Stimulated activated CD8-positive, alpha-beta memory T cell treated with anti-CD3 and anti-CD28 coated beads, Interleukin-15, amount 100 ng/mL, for 4 hours (primary cell): ENCODE measurements at places on chromosomes 6 and 20.

DNA sequence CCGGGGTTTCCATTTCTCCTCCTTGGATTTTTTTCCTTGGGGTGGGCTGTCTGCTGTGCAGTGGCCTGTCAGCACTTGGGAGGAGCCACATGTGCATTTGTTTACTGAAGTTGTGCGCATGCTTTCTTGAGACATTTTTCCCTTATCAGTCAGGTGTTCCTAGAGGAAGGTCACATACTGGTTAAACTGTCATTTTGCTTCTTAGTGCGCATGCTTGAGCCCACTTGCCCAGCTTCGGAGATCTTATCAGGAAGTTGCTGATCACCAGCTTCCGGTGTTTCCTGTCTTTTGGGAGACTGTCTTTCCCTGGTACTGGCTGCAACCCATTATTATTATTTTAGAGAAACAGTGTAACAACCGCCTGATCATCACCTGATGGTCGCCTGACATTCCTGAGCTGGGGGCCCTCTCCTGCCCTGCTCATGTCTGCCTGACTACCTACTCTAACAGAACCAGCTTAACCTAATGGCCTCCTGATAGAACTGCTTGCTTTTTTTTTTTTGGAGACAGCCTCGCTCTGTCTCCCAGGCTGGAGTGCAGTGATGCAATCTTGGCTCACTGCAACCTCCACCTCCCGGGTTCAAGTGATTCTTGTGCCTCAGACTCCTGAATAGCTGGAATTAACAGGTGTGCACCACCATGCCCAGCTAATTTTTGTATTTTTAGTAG lies 378 bp upstream of the ERVFRD-1 start:
- DNase-seq, result no peak

DNA sequence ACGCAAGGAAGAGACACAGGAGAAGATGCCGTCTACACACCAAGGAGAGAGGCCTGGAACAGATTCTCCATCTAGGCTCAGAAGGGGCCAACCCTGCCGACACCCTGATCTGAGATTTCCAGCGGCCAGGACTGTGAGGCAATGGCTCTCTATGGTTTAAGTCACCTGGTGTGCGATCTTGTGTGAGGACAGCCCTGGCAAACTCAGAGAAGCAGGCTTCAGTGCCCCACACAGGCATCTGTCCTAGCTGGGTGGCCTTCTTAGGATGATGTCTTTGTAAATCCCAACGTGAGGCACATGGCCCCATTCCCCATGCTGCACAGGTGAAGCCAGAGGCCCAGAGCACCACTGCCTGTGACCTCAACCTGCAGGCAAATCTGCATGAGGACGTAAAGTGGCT lies 87.6 kb upstream of the FRMD1 start:
- no peak for DNase-seq

DNA sequence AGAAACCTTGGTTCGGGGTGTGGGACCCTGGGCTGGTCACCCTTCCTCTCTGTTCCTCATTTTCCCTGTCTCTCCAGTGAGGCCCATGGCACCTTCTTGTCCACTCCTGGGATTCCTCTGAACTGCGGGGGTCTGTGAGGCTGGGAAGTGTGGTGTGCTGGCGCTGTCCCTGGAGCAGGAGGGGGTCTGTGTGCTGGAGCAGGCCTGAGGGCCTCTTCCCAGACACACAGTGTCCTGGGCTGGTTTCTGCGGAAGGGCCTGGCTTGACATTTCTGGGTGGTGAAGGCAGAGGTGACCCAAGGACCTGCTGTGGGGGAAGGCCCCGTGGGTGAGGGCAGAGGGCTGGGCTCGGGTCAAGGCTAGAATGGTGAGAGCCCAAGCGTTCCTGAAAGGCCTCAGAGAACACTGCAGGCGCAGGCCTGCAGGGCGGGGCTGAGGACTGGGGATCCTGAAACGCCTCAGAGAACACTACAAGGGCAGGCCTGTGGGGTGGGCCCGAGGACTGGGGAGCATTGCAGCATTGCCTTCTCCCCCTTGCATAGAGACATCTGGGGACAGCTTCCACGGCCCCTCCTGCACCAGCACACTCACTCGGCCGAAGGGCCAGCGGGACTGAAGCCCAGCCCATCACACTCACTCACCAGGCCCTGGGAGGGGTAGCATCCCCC lies 10.6 kb upstream of the BAK1 start:
- DNase-seq, result no peak

GRCh38 chr6:84033523-84034451 lies at the start of gene MRAP2:
TSS of gene MRAP2 (plus strand) at chr6:84033772. CDS start at chr6:84055319, 21,547 bp downstream.
- DNase-seq, result no peak

DNA sequence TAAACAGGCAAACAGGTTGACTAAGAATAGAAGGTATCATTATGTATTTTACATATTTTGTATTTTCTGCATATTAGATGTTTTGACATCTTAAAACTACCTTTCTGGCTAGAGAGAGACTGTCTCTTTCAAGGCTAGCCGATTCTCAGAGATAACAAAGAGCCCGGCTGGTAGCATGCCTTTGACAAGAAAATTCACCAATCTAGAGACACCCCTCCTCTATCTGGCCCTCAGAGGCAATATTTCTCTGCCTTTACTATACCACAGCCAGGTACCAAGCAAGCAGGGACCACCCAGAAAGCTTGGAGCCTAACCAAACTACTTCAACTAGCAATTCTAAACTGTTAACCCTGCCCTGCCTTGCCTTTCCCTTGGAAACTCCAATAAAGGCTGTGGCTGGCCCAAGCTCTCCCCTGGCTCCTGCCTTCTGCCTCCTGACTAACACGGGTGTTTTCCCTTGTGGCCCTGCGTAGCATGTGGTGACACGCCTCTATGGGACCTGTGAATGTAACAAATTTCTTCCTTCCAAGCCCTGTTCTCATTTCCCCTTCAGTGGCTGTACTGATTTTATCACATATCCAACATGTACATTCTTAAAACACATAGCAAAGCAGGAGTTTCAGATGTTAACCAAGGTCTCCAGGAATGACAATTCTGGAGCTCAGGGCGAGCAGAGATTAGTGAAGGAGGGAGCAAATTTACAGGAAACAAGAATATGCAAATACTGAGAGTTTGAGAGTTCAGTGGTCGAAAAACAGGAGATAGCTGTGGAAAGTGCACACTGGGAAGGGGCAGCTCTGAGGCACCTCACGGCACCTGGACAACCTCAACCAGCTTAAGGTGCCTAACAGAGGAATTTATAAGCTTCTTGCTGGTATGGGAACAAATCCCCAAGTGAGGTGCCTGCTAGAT lies 120.8 kb downstream of the BACH2 start:
- peak; percentile 41 for DNase-seq

DNA sequence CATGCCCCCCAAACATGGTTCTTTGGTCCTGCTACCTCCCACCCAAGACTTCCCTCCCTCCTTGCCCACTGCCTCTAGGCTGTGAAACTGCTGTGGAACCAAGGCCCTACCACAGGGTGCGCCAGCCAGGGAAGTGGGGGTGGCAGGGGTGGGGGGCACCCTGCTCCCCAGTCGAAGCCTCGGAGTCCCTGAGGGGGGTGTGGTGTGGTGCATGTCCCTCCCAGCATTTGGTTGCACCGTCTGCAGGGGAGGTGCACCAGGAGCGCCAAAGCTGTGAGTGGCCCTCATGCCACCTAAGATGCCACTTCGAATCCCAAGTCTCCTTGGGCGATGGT lies 1.8 kb downstream of the RGS19 start:
- no peak for DNase-seq

GRCh38 chr6:150915880-150916265 lies 50.4 kb downstream of the MTHFD1L start:
- no peak for DNase-seq

GRCh38 chr6:7561153-7561964 lies 19.9 kb downstream of the DSP start:
- DNase-seq, result no peak
